Activated naive CD8-positive, alpha-beta T cell treated with anti-CD3 and anti-CD28 coated beads for 36 hours (primary cell): ENCODE measurements at places on chromosomes 5 and 9. TPM values are rescaled to one million over a fixed set of nuclear protein-coding genes. Genes with fewer than 3 reads are reported as not detected.

CNTFR gene
- not detected for total RNA-seq

DNA sequence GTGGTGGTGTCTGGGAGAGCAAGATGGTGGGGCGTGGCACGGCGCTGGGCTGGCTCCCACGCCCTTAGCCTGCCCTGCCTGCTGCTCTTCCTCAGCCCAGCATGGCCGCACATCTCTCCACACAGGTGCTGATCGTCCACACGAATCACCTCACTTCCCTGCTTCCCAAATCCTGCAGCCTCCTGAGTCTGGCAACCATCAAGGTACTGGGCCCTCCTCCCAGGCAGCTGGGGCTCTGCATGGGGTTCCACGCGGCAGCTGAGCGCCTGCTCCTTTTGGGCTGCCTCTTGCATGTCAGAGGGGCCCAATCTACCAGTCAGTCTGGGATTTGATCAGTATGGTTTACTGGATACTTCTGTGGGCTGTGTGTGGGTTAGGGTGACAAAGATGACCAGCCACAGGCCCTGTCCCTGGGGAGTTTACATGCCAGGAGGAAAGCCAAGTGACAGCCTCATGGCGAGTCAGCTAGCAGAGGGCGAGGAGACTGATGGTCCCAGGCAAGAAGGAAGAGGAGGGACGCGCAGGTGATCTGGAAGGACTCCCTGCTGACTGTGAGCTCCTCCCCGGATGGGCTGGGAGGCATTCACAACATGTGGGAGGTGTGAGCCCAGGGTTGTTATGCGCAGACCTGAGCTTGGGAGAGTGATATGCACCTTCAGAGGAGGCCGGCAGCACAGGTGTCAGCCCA, 6.0 kb downstream of the LRSAM1 start:
- no peak for DNase-seq
- H3K4me1 ChIP-seq = peaks cover 4% of the 10 kb centered on the region
- no peaks in the 10 kb centered on the region for H3K27me3 ChIP-seq
- peaks cover 23% of the 10 kb centered on the region for H3K36me3 ChIP-seq
- no peak overlapping the region for H3K27ac ChIP-seq

MUSK gene
- not detected for total RNA-seq

GRCh38 chr5:115543365-115544042, 1.1 kb downstream of the FEM1C start:
- H3K4me3 ChIP-seq = peak overlapping the region; percentile 97
- H3K36me3 ChIP-seq = peaks cover 63% of the 10 kb centered on the region
- H3K27ac ChIP-seq = peak overlapping the region; percentile 98
- peak; percentile 58 for DNase-seq

- H3K4me3 ChIP-seq = no peak overlapping the region
- H3K4me1 ChIP-seq = peaks cover 3% of the 10 kb centered on the region
- no peak overlapping the region for H3K27ac ChIP-seq
- no peak for DNase-seq
Observed at GRCh38 chr5:115578657-115579056, 23.6 kb downstream of the TICAM2 start.

GRCh38 chr5:74393943-74394342, 246.6 kb downstream of the ENC1 start:
- H3K4me3 ChIP-seq = no peak overlapping the region
- H3K4me1 ChIP-seq = no peaks in the 10 kb centered on the region
- H3K27ac ChIP-seq = no peak overlapping the region

FOXD4 gene
- not detected for total RNA-seq

GRXCR2 gene
- total RNA-seq = not detected

DNA sequence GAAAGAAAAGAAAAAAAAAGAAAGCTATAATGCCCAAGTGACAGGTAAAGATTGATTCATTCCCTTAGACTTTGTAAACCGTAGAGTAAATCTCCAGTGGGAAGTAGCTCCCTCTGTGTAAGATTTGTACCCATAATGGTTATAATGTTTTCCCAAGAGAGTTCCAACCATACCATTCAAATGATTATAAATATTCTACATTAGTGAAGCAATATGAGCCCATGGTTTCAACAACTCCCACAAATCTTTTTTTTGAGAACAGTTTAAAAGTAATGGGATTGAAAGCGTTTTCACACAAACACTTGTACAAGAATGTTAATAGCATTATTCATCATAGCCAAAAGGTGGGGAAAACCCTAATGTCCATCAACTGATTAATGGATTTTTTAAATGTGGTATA, 58.0 kb downstream of the GRAMD2B start:
- H3K4me1 ChIP-seq = no peaks in the 10 kb centered on the region
- H3K4me3 ChIP-seq = no peak overlapping the region
- H3K27ac ChIP-seq = no peak overlapping the region
- H3K27me3 ChIP-seq = no peaks in the 10 kb centered on the region
- DNase-seq = no peak

GRCh38 chr5:103151156-103151555, 31.1 kb downstream of the PPIP5K2 start:
- no peak overlapping the region for H3K4me3 ChIP-seq
- no peak for DNase-seq
- H3K36me3 ChIP-seq = peaks cover 5% of the 10 kb centered on the region
- H3K4me1 ChIP-seq = no peaks in the 10 kb centered on the region
- no peak overlapping the region for H3K27ac ChIP-seq

DNA sequence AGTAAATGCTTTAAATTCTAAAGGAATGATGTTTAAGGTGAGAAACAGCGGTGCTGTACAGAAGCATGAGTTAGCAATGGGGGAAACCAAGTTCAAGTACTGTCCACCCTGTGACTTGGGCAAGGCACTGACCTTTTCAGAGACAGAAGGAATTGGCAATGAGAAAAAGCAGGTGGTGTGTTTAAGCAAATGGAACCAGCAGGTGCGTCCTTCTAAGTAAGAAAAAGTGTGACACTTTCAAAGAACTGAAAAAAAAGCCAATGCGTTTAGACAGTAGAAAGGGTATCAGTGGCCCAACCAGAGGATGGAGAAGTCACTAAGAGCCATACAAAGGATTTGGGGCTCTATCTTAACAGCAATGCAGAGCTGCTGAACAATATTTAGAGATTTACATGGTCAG, 250.6 kb downstream of the PAPPA start:
- no peaks in the 10 kb centered on the region for H3K4me1 ChIP-seq
- peaks cover 8% of the 10 kb centered on the region for H3K36me3 ChIP-seq
- no peak overlapping the region for H3K27ac ChIP-seq
- H3K4me3 ChIP-seq = no peak overlapping the region

PDLIM4 gene
- total RNA-seq = 0.31 TPM

- H3K4me1 ChIP-seq = peaks cover 8% of the 10 kb centered on the region
- DNase-seq = no peak
- H3K27ac ChIP-seq = peak overlapping the region; percentile 23
- no peak overlapping the region for H3K4me3 ChIP-seq
- H3K36me3 ChIP-seq = no peaks in the 10 kb centered on the region
- no peaks in the 10 kb centered on the region for H3K27me3 ChIP-seq
Observed at GRCh38 chr5:134583766-134584165, 48.9 kb downstream of the SAR1B start.

- H3K27me3 ChIP-seq = peaks cover 8% of the 10 kb centered on the region
- H3K4me1 ChIP-seq = no peaks in the 10 kb centered on the region
- no peaks in the 10 kb centered on the region for H3K36me3 ChIP-seq
- H3K4me3 ChIP-seq = no peak overlapping the region
Observed at GRCh38 chr9:22316645-22317044, 130.0 kb upstream of the DMRTA1 start.

DNA sequence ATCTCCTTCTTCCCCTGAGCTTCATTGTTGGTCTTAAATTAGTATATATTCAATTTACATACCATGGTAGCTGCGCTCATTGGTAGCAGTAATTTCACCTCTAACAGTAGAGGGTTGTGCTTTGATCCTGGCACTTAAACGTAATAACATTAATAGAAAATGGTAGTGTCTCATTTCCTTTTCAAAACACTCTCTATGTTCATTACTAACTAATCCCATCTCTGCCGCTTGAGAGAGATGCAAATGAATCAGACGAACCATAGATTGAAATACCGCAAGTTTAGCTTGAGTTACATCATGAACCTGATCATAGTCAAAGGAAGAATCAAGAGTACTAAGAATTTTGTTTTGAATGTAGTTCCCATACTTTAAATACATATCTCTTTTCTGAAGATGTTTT, 2.2 kb downstream of the THBS4 start:
- H3K36me3 ChIP-seq = no peaks in the 10 kb centered on the region
- no peak overlapping the region for H3K4me3 ChIP-seq
- DNase-seq = no peak
- H3K27ac ChIP-seq = no peak overlapping the region
- peaks cover 12% of the 10 kb centered on the region for H3K4me1 ChIP-seq

- no peaks in the 10 kb centered on the region for H3K36me3 ChIP-seq
- H3K4me1 ChIP-seq = no peaks in the 10 kb centered on the region
- DNase-seq = no peak
Observed at GRCh38 chr5:56640763-56641406, 174.5 kb upstream of the MAP3K1 start.

INSL4 gene
- total RNA-seq = not detected

GRCh38 chr9:79735023-79735779, 163.4 kb downstream of the TLE4 start:
- peaks cover 12% of the 10 kb centered on the region for H3K4me1 ChIP-seq
- H3K27ac ChIP-seq = no peak overlapping the region
- no peak for DNase-seq
- peaks cover 6% of the 10 kb centered on the region for H3K36me3 ChIP-seq
- H3K4me3 ChIP-seq = no peak overlapping the region

- no peak overlapping the region for H3K4me3 ChIP-seq
- peaks cover 59% of the 10 kb centered on the region for H3K4me1 ChIP-seq
- no peak for DNase-seq
Observed at GRCh38 chr5:41863871-41864486, 6.2 kb downstream of the OXCT1 start.

G3BP1 gene
- 364 TPM for total RNA-seq

SCGB3A1 gene
- total RNA-seq = 1.1 TPM

TIGD6 gene
- total RNA-seq = 1.7 TPM

TNC gene
- 0.90 TPM for total RNA-seq

PCDHAC1 gene
- total RNA-seq = not detected
